ENCODE measurements at places on chromosomes 13 and 19. TPM values are rescaled to one million over a fixed set of nuclear protein-coding genes. Genes with fewer than 3 reads are reported as not detected.

Gene KRTDAP
- total RNA-seq = not detected

Gene CGB7
- under 0.01 TPM for total RNA-seq

Gene GPATCH1
- 8.0 TPM for total RNA-seq

Gene CCDC169
- 3.3 TPM for total RNA-seq

Gene DNASE2
- 23.4 TPM for total RNA-seq

Gene NCAN
- under 0.01 TPM for total RNA-seq

Gene RXFP2
- total RNA-seq = not detected

Gene PLPPR3
- 2.5 TPM for total RNA-seq

Gene WDR88
- total RNA-seq = under 0.01 TPM

Gene DACT3
- 5.6 TPM for total RNA-seq

Gene AMER2
- total RNA-seq = not detected

Gene SACS
- total RNA-seq = 61.9 TPM

Gene ZNF649
- 6.2 TPM for total RNA-seq

Gene MIER2
- 20.6 TPM for total RNA-seq

Gene ZNF792
- 3.3 TPM for total RNA-seq

Gene GNA15
- total RNA-seq = not detected

Gene CD33
- not detected for total RNA-seq

Gene SYNE4
- under 0.01 TPM for total RNA-seq

Gene OSCAR
- under 0.01 TPM for total RNA-seq

Gene SBSN
- 4.1 TPM for total RNA-seq

Gene ZNF763
- 2.5 TPM for total RNA-seq

Gene ZNF667
- total RNA-seq = 6.4 TPM

Gene FFAR1
- total RNA-seq = not detected

Gene CDC16
- 43.4 TPM for total RNA-seq

Gene ZNF728
- 1.8 TPM for total RNA-seq

Gene MISP3
- total RNA-seq = 0.83 TPM

Gene PBX4
- 1.5 TPM for total RNA-seq

Gene ZSWIM4
- total RNA-seq = 6.7 TPM

Gene GSK3A
- 8.7 TPM for total RNA-seq

Gene MAB21L1
- total RNA-seq = 0.77 TPM

Gene TNNI3
- not detected for total RNA-seq

Gene WTIP
- total RNA-seq = 38.5 TPM

Gene DPF1
- 0.50 TPM for total RNA-seq

Gene TIMM50
- total RNA-seq = 37.2 TPM

Gene CEACAM3
- not detected for total RNA-seq

Gene MYO9B
- 44.2 TPM for total RNA-seq

Gene CACNA1A
- 1.8 TPM for total RNA-seq

Gene MADCAM1
- 0.26 TPM for total RNA-seq

Gene MICOS13
- 29.3 TPM for total RNA-seq

Gene SELENOV
- total RNA-seq = not detected

Gene LRRC8E
- total RNA-seq = 2.6 TPM

Gene RFX2
- total RNA-seq = 9.6 TPM

Gene SHISA7
- not detected for total RNA-seq

Gene ZIC5
- not detected for total RNA-seq

Gene CYP4F8
- total RNA-seq = not detected

Gene CATSPERD
- not detected for total RNA-seq

Gene DCLK1
- total RNA-seq = 6.3 TPM

Gene PODNL1
- total RNA-seq = 2.1 TPM

Gene HSH2D
- not detected for total RNA-seq

Gene PDX1
- total RNA-seq = not detected

Gene DAPK3
- total RNA-seq = 113 TPM

Gene NLRP7
- total RNA-seq = not detected

Gene CEACAM20
- total RNA-seq = not detected
